ENCODE measurements at places on chromosomes 3 and 15. TPM values are rescaled to one million over a fixed set of nuclear protein-coding genes. Genes with fewer than 3 reads are reported as not detected.

DNA sequence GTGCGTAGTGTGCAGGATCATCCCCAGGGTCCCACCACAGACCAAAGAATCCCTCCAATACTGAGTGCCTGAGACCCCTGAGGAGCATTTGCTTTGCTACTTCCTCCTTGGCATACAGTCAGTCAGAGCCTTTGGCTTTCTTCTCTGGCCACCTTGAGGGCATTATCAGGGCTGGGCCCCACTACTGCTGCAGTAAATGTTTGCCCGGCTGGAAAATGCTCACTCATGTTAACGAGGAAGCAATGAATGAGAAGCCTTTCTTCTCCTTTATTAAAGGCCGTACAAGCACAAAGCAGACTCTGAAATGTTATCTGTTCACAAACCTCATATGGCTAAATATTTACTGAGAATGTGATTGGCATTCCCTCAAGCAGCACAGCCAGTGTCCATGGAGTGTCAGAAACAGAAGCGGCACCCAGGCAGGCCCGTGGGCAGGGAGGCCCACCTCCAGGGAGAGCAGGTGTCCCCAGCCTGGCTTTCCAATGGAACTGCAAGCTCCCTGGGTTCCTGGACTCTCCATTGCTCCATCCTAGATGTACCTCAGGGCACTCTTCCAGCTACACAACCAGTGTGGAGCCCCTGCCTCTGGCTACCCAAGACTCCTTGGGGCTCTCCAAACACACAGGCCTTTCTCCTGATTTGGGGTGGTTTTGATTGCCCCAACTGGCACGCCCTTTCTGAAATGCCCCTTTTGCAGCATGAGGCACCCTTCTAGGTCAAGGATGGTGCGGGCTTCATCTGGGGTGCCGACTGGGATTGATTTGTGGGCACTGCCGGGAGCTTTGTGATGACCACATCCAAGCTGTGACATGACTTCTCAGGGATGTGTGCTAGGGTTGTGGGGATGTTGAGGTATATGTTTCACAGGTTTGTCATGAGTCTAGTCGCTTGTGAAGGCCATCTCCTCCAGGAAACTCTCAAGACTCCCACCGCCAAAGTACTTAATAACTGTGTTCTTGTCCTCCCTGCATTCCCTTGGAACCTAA is 195.6 kb downstream of the FAM43A start:
- no peaks in the 10 kb centered on the region for H3K36me3 ChIP-seq
- H3K27me3 ChIP-seq, result no peaks in the 10 kb centered on the region
- no peaks in the 10 kb centered on the region for H3K4me1 ChIP-seq
- H3K27ac ChIP-seq, result no peak overlapping the region
- H3K4me3 ChIP-seq, result no peak overlapping the region
- no peak for DNase-seq

Gene FES
- total RNA-seq, result 2.1 TPM

Gene PCCB
- 49.3 TPM for total RNA-seq

Gene CLDN1
- 25.9 TPM for total RNA-seq

- no peaks in the 10 kb centered on the region for H3K27me3 ChIP-seq
- DNase-seq, result no peak
- H3K27ac ChIP-seq, result peak overlapping the region; percentile 82
- H3K36me3 ChIP-seq, result no peaks in the 10 kb centered on the region
- H3K4me1 ChIP-seq, result peaks cover 37% of the 10 kb centered on the region
- H3K4me3 ChIP-seq, result peak overlapping the region; percentile 3
Measured at GRCh38 chr3:15309662-15310335, 22.6 kb downstream of the SH3BP5 start.

DNA sequence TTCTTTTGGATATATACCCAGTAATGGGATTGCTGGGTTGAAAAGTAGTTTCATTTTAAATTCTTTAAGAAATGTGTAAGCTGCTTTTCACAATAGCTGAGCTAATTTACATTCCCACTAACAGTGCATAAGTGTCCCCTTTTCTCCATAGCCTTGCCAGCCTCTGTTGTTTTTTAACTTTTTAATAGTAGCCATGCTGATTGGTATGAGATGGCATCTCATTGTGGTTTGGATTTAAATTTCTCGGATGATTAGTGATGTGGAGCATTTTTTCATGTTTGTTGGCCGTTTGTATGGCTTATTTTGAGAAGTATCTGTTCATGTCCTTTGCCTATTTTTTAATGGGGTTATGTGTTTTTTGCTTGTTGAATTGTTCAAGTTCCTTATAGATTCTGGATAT is 444.3 kb upstream of the ATP11B start:
- no peaks in the 10 kb centered on the region for H3K4me1 ChIP-seq
- H3K4me3 ChIP-seq, result no peak overlapping the region
- H3K27ac ChIP-seq, result no peak overlapping the region
- no peaks in the 10 kb centered on the region for H3K36me3 ChIP-seq
- H3K27me3 ChIP-seq, result no peaks in the 10 kb centered on the region

Gene CP
- 0.28 TPM for total RNA-seq

- H3K27me3 ChIP-seq, result no peaks in the 10 kb centered on the region
- no peak for DNase-seq
- H3K4me3 ChIP-seq, result no peak overlapping the region
- no peaks in the 10 kb centered on the region for H3K36me3 ChIP-seq
- no peaks in the 10 kb centered on the region for H3K4me1 ChIP-seq
- no peak overlapping the region for H3K27ac ChIP-seq
Measured at GRCh38 chr15:41952013-41952563, 20.3 kb downstream of the EHD4 start.

Gene FBXO40
- total RNA-seq, result not detected

GRCh38 chr15:80619680-80620079 is 75.4 kb upstream of the ABHD17C start:
- H3K27ac ChIP-seq, result no peak overlapping the region
- DNase-seq, result no peak
- no peaks in the 10 kb centered on the region for H3K4me1 ChIP-seq
- H3K27me3 ChIP-seq, result no peaks in the 10 kb centered on the region

DNA sequence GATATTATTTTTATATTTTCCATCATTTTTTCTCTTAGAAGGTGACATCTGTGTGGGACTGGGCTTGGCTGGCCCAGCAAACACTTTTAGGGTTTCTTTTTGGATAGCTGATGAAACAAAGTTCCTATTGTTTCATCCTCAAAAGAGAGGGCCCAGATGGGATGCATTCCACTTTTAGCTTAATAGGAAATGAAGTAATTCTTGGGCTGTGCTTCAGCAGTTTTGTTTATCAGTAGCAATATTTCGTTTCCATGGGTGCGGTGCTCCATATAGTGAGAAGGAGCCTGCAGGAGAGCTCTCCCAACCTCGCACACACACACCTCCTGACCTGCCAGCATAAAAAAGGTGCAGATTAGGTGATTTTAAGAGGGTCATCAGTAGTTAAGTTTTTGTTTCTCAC is 147.5 kb downstream of the AKAP13 start:
- DNase-seq, result no peak
- H3K27me3 ChIP-seq, result no peaks in the 10 kb centered on the region
- no peaks in the 10 kb centered on the region for H3K36me3 ChIP-seq
- H3K4me1 ChIP-seq, result no peaks in the 10 kb centered on the region

- H3K27ac ChIP-seq, result no peak overlapping the region
- H3K4me3 ChIP-seq, result no peak overlapping the region
- DNase-seq, result no peak
- no peaks in the 10 kb centered on the region for H3K27me3 ChIP-seq
Measured at GRCh38 chr15:84822653-84823281, 5.6 kb downstream of the ALPK3 start.

DNA sequence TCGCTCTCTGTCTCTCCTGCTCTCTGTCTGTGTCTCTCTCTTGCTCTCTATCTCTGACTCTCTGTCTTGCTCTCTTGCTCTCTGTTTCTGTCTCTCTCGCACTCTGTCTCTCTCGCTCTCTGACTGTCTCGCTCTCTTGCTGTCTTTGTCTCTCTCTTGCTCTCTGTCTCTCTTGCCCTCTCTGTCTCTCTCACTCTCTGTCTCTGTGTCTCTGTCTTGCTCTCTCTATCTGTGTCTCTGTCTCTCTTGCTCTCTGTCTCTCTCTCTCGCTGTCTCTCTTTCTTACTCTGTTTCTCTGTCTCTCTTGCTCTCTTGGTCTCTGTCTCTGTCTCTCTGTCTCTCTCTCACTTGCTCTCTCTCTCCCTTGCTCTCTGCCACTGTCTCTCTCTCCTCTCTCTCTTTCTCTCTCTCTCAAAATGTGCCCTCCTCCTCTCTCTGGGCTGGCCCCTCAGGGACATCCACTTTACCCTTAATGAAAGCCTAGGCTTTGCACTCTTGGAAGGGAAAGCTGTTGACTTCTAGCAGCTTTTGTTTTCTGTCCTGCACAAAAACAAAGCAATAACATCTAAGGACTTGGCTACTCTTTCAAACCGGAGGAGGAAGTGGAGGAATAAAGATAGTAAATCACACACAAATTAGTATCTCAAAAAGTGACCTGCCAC is 73.9 kb upstream of the NR2E3 start:
- H3K4me1 ChIP-seq, result no peaks in the 10 kb centered on the region
- no peak overlapping the region for H3K27ac ChIP-seq
- H3K4me3 ChIP-seq, result no peak overlapping the region
- DNase-seq, result no peak
- no peaks in the 10 kb centered on the region for H3K36me3 ChIP-seq
- no peaks in the 10 kb centered on the region for H3K27me3 ChIP-seq

Gene MCF2L2
- total RNA-seq, result 2.3 TPM

- H3K4me1 ChIP-seq, result no peaks in the 10 kb centered on the region
- H3K27me3 ChIP-seq, result no peaks in the 10 kb centered on the region
- no peak overlapping the region for H3K4me3 ChIP-seq
- no peak overlapping the region for H3K27ac ChIP-seq
Measured at GRCh38 chr3:15955968-15956367, 158.2 kb upstream of the ANKRD28 start.
